ENCODE measurements at places on chromosomes 4 and X.

GRCh38 chr4:40058854-40059253, 2.2 kb downstream of the N4BP2 start:
- no peak for DNase-seq

GRCh38 chr4:164977243-164978164, at the start of gene TRIM61:
Gene TRIM61, minus strand, starts transcription at chr4:164977657. Its CDS starts 7,655 bp downstream, at chr4:164970002.
- DNase-seq, result peak; percentile 88

DNA sequence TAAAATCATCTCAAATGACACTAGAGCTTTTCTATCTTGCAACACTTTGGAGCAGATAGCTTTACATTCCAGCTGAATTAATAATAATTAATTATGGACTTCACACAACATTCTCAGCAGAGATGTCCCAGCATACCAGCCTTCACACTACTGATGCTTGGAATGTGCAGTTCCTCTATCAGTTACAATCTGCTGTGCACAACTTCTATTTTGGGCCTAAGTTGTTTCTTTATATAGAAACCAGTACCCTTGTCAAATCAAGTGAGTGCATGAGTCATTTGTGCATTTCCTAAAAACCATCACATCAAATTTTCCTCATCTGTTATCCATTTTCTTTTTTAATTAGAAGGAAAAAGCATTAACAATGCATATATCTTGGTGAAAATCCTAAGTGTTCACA, 8.8 kb upstream of the RASL11B start:
- no peak for DNase-seq

DNA sequence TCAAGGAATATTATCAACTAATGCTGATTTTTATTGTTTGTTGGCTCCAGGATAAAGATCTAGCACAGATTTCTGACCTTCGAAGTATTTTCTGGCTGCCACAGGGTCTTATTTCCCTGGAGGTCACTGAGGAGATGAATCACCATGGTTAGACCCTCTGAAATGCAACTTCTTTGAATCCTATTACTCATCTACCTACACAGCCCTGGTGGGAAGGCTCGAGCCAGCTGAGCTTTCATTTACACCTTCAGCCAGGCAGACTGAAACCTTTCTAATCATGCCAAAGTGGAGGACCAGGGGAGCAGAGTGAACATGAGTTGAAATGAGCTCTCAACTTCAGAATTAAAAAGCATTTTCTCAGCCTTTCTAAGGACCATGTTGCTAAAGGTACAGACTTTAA, 130.5 kb downstream of the SMIM20 start:
- no peak for DNase-seq

DNA sequence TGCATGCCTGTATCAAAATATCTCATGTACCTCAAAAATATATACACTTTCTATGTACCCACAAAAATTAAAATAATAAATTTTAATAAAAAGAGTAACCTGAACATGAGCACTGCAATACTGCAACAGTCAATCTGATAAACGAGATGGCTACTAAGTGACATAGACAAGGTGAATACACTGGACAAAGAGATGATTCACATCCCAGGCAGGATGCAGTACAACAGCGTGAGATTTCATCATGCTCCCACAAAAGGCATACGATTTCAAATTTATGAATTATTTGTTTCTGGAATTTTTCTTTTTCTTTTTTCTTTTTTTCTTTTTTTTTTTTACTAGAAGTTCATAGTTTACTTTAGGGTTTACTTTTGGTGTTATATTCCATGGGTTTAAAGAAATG, 12.2 kb upstream of the FGF16 start:
- no peak for DNase-seq

DNA sequence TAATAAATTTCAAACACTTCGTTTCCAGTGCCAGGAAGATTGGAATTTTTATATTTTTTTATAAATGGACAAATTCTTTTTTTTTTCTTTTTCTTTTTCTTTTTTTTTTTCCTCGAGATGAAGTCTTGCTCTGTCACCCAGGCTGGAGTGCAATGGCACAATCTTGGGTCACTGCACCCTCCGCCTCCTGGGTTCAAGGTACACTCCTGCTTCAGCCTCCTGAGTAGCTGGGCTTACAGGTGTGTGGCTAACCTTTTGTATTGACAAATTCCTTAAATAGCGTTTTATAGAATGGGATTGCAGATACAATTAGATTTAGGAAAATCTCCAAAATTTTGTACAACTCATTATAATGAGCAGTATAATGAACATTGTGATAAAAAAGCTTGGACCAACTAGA, 328.9 kb downstream of the ARHGAP24 start:
- no peak for DNase-seq

GRCh38 chrX:16807976-16808542, 21.8 kb downstream of the TXLNG start:
- DNase-seq, result no peak

DNA sequence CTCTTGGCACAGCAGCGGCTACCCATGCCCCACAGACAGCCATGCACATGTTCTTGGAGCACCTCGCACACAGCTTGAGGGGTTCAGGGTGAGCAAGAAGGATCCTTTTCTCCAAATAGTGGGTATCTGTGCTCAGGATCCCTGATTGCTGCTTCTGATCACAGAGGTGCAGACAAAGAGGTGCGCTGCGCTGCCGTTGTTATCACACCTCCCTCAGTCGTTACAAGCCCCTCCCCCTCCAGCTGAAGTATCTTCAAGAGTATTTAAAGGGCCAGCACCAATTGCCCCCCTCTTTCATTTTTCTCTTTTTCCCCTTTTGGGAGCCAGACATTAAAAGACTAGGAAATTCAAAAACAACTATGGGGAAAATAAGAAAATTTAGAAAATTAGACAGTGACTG, 44.3 kb downstream of the NELFA start:
- DNase-seq, result no peak

- DNase-seq, result no peak
Measured at GRCh38 chrX:30488092-30488491, 89.5 kb downstream of the TASL start.

DNA sequence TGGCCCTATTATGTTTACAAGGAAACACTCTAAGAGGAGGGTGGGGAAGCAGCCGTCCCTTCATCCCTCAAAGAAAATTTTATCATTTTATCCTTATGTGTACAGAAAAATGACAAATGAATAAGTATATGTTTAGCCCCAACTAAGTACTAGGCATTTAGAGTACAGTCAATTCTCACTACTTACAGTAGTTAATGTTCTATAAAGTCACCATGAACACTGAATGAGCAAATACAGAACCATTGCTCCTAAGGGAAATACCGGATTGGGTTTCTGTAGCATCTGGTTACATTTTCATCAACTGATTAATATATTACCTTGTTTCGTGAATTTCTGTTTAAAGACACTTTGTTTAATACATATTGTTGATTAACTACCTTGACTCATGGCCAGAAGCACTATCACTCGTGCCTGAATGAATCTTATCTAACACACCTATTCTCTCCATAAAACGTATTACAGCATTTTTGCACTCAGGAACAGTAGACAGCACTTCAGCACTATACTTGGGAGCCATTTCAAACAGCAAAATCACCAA, 109.3 kb downstream of the ASB9 start:
- no peak for DNase-seq

DNA sequence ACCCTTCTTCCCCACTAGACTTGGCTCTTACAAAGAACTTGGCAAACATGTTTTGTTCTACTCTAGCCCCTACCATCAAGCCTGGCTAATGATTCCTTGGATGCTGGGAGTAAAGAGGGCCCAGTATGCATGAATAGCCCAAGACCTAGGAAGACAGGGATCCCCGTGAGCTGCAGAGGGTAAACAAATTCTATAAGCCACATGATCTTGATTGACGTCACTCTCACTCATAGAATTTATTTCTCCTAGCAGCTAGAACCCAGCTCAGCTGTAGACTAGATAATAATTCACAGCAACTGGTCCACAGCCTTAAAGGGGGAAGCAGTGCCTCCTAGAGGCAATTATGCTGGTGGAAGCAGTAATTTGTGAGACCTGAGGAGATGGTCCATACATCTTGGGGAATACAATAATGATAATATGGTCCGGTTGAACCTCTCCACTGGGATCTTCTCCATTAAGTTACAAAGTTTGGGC, 16.1 kb upstream of the USO1 start:
- no peak for DNase-seq

DNA sequence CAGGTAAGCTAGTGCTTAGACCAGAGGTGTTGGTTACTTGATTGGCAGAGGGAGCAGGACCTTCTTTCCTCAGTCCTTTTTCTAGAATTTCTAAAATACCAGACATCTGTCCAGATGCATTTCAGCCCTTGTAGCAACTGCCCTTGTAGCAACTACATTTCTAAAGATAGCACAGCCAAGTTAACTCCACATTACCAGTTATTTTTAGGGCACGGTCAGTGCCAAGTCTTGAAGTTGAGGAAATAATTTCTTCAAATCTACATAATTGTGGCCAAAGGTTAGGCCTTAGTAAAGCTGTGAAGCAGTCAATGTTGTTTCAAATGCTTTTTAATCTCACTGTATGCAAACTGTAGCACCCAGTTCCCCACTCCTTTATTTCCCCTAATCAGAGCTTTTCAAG, 62.9 kb downstream of the MID1IP1 start:
- no peak for DNase-seq

DNA sequence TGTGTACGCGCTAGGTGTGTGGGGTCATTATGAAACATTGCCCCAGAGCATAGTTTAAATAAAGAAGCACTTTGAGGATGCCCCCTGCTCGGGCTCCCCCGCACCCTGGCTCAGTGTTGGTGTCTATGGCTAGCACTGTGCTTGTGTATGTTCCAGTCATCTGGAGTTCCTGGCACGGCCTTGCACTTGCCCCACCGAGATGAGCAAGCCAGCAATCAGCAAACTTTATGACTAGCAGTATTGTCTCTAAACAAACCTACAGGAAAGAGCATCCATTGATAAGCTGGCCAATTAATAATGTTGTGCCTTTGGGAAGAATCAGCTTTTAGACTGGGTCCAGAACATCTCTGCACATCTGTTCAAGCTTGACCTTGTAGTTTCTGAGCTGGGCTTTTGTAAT, 707 bp upstream of the SHROOM4 start:
- DNase-seq, result no peak

- no peak for DNase-seq
Measured at GRCh38 chrX:150966235-150966634, 16.9 kb upstream of the HMGB3 start.

DNA sequence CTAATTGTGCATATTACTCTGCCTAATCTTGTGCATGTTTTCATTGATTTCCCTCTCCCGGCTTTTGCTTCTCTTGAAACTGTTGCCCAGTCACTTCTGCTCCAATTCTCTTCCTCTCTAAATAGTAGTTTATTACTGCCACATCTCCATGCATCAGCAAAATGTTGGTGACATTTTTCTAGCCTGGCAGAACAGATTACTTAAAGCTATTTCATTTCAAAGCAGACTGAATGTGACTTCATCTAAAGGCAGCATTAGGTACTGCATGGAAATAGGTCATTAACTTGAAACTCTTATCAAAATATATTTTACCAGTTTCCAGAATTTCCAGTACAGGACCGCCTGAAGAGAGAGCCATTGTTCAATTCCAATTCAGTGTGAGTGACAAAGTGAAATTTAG, 52.4 kb downstream of the HPGDS start:
- no peak for DNase-seq

GRCh38 chr4:83677656-83678055, 141.7 kb downstream of the GPAT3 start:
- no peak for DNase-seq

DNA sequence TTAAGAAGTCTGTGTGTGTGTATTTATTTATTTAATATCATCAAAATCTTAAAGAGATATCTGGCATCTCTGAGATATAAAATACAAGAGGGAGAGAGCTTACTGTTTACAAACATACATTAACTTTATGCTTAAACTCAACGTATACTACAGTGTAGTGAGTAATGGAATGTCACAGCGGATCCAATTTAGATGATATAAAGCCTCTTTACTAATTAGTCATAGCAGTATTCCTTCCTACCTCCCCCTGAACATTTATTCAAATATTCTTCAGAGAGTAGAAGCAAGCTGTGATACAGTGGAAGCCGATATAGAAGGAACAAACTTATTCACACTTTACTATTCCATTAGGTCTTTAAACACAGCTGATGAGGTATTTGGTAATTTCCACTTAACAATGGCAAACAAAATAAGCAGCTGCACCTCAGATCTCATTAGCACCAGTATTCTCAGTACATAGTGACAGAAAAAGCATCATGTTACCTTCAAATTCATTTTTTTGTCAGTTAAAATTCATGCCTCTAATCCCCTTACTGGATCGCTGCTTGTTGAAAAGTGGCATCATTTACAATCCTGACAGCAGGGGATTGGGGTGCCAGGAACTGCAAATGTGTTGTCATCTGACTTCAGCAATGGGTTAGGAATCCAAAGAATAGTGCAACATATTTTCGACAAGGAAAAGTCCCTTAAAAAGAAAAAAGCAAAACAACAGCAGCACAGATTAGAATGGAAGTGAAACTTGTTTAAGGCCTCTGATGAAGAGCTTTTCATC, 658.7 kb upstream of the EPHA5 start:
- DNase-seq, result no peak

DNA sequence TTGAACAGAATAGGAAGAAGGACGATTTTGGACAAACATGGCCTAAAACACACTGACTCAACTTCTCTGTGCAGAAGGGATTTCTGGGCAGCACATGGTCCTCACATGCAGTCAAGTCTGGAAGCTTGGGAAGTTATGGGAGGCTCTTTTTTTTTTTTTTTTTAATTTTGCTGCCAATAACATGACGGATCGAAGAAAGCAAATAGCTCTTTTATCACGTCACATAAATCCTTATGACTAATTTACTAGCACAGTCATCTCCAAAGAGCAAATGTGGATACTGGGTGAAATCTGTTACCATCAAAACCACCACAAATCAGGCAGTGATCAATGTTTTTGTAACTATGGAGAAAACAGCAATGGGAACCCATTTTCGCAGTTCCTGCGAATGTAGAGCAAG, 193.3 kb upstream of the FAM9B start:
- no peak for DNase-seq

DNA sequence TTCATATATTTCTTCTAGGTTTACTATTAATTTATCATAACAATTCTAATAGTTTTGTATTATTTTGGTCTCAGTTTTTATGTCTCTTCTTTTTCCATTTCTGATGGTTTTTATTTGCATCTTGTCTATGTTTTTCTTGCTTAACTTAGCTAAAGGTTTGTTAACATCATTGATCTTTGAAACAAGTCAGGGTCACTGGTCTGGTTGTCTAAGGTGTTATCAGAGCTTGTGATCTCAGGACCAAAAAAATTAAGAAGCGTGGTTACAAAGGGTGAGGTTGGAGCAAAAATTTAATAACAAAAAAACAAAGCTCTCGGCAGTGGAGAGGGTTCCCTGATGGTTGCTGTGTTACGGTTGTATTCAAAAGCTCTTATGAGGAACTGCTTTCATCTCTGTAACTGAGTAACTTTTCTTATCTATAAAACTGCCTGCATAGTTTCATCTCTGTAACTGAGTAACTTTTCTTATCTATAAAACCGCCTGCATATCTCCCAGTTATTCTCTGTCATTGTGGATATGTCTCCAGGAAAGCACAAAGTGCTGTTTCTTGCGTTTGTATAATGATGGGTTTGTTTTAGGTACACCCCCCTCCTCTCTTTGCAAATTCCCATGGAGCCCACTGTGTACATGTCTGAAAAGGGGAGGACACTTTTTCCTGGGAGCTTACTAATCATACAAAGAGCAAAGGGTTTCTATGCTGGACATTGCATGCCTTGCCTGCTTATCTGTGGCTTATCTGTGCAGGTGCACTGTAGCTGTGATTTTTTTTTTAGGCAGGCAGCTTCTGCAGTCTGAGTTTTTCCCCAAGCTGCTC, 62.4 kb upstream of the UGT2B15 start:
- no peak for DNase-seq

- no peak for DNase-seq
Measured at GRCh38 chrX:97290199-97290598, 406.5 kb downstream of the RPA4 start.

Measured in left hindlimb (tissue), 1 donor.